Renal cortical epithelial cell (primary cell): ENCODE measurements at places on chromosomes 2 and 18. TPM values are rescaled to one million over a fixed set of nuclear protein-coding genes. Genes with fewer than 3 reads are reported as not detected.

DNA sequence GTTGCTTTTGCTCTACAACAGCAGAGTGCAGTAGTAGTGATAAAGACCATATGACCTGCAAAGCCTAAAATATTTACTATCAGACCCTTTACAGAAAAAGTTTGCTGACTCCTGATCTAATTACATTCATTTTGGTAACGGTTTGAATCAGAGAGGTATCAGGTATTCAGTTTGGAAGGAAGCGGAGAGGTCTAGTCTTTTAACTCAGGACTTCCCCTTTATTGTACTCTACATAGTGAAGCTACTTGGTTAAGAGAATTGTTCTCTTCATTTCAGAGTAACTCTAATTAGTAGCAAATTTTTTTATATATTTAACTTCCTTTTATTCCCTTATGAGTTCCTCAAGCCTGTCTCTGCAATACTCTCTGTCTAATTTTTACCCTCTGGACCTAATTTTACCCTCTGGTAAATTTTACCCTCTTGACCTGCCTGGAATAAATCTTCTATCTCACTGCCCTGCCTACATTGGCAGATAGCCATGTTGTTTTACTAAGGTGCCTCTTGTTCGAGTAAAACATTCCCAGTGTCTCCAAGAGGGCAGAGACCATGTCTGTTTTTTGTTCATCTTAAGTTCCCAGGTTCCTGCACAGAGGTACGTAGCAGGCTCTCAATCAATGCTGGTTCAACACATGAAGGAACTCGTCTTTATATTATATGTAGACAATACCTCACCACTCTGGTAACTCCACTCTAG lies 170.6 kb downstream of the DNAH6 start:
- DNase-seq = peak; percentile 45

DNA sequence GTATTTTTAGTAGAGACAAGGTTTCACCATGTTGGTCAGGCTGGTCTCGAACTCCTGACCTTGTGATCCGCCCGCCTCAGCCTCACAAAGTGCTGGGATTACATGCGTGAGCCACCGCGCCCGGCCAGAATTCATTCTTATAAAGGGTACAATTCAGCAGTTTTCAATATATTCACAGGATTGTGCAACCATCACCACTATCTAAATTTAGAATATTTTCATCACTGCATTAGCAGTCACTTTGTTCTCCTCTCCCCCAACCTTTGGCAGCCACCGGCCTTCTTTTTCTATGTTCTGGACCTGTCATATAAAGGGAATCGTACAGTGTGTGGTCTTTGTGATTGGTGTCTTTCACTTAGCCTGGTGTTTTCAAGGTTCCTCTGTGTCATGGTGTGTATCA lies 40.7 kb downstream of the TCF7L1 start:
- DNase-seq = no peak

DNA sequence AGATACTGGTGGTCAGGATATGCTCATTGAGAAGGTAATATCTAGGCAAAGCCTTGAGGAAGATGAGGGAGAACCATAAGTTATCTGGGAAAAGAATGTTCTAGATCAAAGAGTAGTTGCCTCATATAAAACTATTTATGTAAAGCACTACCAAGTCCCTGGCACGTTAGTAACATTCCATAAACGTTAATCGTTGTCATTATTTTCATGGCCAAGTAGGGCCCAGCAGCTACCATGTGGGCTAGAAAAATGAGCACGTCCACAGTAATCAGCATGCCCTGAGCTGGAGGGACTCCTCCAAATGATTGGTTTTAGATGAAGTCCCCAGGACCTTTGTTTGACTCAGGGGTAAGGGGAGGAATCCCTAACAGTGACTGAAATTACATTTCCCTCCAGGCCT lies 32.7 kb upstream of the AFTPH start:
- no peak for DNase-seq

Gene ANKRD30BL
- not detected in 2 replicates for total RNA-seq
